ENCODE measurements at places on chromosomes 4 and X.
A peak's percentile ranks its signal among the peaks of the same experiment; 100 is the strongest.

DNA sequence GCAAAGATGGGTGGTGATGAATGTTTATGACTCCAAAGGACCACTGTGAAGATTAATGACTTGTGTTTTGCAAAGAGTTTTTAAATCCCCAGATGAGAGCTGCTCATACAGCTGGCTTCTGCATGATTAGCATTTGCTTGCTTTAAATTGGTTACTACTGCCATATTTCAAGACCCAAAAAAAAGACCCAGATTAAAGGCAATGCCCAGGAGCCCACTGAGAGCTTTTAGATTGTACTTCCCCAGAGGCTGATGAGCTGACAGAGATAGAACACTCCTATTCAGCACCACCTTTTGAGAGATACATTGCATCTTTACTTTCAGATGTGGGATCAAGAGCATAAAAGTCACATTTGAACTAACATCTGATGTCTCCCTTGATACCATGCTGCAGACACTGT, 142.0 kb downstream of the HNRNPD start:
- no peak for DNase-seq

GRCh38 chr4:119581190-119581873, 47.3 kb downstream of the PDE5A start:
- no peak for DNase-seq

- no peak for DNase-seq
These were observed 62.9 kb downstream of the FGF13 start for GRCh38 chrX:138648568-138648967.

DNA sequence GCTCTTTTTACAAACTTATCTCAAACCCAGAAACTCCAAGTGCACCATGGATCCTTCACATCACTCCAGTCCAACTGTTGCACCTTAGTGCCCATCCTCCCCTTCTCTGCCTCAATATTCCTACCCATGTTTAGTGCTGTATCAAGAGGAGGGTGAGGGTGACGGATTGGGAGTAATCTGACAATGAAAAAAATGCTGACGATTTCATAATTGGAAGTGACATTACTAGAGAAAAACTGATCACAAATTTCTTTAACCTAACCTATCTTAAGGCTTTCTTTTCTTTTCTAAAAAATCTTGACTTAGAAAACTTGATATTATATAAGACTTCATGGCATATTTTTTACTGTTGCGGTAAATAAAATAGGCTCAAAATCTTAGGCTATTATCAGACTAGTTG, 1.5 kb upstream of the DCAF12L2 start:
- DNase-seq: no peak

DNA sequence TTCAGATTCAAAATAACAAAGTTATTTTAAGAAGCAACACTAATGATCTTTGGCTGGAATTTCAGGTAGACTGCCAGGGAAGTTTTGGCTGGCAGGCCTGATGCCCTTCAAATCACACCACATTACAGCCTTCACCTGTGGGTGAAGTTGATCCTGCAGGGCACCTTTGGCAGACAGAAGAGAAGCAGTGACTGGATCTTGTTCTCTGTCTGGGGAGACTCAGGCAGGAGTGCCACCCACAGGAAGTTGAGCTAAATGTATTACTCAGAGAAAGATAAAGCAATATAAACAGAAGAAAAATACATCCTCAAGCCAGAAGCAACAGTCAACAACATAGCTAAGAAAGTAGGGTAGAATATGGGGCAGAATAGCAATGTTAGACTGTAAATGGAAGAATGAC, 12.8 kb upstream of the CFAP299 start:
- DNase-seq: peak; percentile 59

DNA sequence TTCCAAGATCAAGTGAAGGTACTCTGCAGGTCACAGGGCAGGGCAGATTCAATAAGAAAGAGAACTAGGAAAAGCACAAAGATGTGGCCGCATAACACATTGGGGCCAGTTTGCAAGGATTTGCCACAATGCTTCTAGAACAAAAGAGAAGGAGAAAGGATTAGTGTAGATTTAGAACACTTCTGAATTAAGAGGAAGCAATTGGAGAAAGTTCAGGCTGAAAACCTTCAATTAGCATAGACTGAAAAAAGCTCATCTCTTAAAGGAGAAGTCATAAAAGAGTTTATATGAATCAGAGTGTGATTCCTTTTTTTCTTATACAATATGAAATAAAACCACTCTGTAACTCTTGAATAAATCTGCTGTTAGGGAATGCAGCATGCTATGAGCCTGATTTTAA, 215.6 kb upstream of the FAT1 start:
- no peak for DNase-seq

GRCh38 chr4:15868826-15869413, 69.6 kb downstream of the FGFBP1 start:
- no peak for DNase-seq

DNA sequence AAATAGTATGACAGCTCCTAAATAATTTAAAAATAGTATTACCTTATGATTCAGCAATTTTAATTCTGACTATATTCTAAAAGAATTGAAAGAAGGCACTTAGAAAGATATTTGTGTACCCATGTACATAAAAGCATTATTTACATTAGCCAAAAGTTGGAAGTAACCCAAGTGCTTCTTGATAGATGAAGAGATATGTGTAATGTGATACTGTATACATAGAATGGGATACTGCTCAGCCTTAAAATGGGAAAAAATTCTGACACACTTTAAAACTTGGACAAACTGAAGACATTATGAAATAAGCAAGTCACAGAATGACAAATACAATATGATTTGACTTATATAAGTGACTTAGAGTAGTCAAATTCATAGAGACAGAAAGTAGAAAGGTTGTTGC, 112.2 kb downstream of the IDS start:
- DNase-seq: no peak

- no peak for DNase-seq
These were observed 71.7 kb downstream of the DIPK2B start for GRCh38 chrX:45128896-45129454.

DNA sequence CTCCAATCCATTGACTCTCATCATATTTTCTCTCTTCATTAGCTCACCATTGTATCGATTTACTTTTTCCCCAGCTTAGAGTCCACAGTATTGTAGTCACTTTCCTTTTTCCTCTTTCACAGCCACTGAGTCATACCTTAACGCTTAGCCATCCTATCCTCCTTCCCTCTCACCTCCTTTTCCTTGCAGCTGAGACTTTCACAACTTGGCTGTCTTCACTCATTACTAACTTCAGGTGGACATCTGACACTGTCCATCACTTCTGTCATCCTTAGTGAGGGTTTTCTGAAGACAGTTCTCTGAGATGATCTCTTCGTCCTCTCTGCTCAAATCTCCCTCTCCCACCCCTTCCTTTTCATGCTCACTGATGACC, 70.5 kb upstream of the ESX1 start:
- DNase-seq: peak; percentile 19

GRCh38 chr4:99447079-99447478, 11.9 kb upstream of the ADH7 start:
- no peak for DNase-seq

DNA sequence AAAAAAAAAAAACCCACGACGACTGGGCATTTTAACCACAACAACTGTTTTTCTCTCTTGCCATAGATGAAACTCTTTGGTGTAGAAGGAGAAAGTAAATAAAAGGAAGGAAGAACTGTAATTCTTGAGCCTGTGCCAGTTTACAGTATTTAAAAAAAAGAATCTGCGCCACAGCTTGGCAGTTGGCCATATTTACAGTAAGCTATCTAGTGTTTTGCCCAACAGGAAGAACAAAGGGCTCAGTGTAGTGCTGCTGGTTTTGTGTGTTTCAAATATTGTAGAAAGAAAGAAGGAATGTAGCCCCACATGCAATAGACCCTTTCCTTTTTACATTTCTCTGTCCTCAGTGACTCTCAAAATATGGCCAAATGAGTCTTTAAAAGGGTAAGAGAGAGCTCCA, 66.1 kb downstream of the NR3C2 start:
- DNase-seq: peak; percentile 63

DNA sequence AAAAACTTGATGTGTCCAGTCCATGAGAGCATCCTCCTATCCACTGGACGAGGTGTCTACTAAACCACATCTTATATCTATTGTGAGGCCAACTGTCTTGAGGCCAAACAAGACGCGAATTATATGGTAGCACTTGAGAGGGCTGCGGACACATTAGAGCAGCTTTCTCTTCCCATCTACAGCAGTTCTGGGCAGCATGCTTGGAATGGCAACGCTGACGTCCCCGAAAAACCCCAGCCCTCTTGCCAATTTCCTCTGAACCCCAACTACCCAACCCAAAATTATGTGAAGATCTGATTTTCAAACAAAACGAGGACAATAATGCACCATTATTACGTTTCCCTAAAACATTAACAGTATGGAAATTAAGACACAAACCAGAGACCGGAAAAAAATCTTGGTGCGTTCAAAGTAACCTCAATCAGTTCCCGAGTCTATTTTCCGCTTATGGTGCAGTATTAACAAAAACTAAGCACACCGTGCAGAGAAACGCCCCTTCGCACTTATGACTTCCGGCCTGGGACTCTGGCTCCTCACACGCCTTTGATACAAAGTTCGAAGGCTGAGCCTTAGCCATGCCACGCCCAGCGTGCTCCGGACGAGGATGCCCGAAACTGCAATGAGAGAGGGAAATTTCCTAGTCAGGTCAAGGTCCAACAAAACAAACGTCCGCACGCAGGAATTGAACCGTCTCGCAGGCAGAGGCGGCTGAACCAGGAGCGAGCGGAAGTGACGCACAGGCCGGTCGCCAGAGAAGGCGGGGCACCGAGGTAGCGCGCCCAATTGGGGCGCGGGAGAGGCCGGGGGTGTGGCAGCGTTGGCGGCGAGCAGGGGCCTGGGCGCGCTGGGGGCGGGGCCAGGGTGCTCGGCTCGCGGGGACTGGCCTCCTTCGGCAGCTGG, 458 bp upstream of the AP1AR start:
- peak; percentile 92 for DNase-seq

- no peak for DNase-seq
These were observed 5.8 kb downstream of the TSC22D3 start for GRCh38 chrX:107769581-107770317.

GRCh38 chr4:126364311-126364911, 1049.7 kb downstream of the FAT4 start:
- no peak for DNase-seq

DNA sequence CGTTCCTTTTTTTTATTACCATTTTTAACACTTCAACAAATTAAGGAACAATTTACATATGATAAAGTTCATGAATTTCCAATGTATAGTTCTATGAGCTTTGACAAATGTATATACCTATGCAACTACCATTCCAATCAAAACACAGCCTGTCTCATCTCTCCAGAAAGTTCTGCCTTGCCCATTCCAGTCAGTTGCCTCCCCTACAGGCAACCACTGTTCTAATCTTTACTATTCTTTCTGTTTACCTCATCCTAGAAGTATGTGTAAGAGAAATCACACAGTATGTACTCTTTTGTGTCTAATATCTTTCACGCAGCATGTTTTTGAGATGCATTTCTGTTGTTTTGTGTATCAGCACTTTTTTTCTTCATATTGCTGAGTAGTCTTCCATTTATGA, 224.9 kb downstream of the KIT start:
- peak; percentile 8 for DNase-seq

GRCh38 chr4:122588453-122589238, 32.2 kb downstream of the IL21 start:
- no peak for DNase-seq

DNA sequence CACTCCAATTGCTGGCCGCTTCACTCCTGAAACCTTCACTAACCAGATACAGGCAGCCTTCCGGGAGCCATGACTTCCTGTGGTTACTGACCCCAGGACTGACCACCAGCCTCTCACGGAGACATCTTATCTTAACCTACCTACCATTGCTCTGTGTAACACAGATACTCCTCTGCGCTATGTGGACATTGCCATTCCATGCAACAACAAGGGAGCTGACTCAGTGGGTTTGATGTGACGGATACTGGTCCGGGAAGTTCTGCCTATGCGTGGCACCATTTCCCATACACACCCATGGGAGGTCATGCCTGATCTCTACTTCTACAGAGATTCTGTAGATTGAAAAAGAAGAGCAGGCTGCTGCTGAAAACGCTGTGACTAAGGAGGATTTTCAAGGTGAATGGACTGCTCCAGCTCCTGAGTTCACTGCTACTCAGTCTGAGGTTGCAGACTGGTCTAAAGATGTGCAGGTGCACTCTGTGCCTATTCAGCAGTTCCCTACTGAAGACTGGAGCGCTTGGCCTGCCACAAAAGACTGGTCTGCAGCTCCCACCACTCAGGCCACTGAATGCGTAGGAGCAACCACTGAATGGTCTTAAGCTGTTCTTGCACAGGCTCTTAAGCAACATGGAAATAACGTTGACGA, 35.8 kb upstream of the PRDM8 start:
- no peak for DNase-seq

GRCh38 chrX:40502688-40503087, 78.1 kb upstream of the ATP6AP2 start:
- DNase-seq: no peak

GRCh38 chr4:158750379-158750778, 18.4 kb upstream of the FNIP2 start:
- DNase-seq: peak; percentile 2

- DNase-seq: no peak
These were observed 6.8 kb upstream of the TMEM144 start for GRCh38 chr4:158203436-158203835.

DNA sequence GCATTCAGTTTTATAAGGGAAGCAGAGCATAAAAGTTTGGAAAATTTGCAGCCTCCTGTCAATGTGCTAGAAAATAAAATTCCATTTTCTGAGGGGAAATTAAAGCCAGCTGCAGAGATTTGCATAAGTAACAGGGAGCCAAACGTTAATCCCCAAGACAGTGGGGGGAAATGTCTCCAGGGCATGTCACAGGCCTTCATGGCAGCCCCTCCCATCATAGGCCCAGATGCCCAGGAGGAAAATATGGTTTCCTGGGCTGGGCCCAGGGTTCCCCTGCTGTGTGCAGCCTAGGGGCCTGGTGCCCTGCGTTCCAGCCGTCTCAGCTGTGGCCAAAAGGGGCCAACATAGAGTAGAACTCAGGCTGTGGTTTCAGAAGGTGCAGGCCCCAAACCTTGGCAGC, 9.3 kb downstream of the RNF4 start:
- no peak for DNase-seq

DNA sequence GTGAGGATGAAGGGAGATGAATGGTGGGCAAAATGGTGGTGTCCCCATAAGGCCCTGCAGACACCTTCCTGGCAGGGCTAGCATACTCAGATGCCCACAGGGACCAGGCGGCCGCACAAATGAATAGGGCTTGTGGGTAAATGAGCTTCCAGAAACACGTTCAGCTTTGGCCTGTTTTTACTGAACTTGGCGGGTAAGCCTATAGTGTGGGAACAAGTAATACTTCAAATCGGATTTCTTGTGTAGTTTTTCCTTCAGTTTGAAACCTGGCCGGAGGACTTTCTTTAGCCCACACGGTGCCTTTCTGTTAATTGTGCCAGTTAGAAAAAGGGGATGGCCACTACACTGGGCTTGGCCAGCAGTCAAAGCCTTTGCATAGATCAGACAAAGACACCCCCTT, 22.8 kb downstream of the SMS start:
- DNase-seq: no peak

GRCh38 chr4:81255524-81255923, 40.5 kb upstream of the PRKG2 start:
- peak; percentile 64 for DNase-seq

All from NCI-H226 (cell line).